ENCODE measurements at places on chromosomes 12 and 14.

DNA sequence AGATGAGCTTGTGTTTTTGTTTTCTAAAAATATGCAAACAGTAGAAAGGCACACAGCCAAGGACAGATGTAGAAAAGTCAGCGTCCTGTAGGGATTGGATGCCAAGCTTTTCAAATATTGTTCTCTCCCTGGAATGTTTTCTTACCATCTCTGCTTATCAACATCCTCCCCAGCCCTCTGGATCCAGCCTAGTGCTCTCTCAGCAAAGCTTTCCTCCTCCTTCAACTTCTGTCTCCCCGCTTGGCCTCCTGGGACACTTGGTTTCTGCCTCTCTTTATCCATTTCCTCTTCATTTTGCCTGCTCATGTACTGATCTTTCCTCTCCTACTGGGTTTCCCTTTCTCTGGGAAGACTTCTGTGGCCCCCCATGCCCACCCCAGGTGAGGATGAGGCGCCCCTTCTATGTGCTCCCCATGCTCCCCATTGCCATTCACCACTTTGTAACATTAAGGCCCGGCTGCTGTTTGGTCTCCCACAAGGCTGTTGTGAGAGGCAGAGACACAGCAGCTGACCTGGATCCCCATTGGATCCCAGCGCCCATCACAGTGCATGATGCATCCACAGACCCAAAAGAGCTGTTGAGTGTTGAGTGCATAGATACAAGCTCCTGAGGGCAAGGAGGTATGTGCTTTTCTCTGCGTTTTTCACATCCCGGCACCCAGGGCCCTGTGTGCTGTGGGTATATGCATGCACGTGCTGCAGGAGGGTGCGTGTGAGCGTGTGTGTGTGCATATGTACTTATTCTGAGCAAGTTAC is 38.2 kb downstream of the EVL start:
- no peak for DNase-seq

- DNase-seq, result no peak
Measured at GRCh38 chr14:101007004-101007614, 103.6 kb upstream of the RTL1 start.

- no peak for DNase-seq
Measured at GRCh38 chr12:31118347-31119191, 44.9 kb downstream of the DDX11 start.

DNA sequence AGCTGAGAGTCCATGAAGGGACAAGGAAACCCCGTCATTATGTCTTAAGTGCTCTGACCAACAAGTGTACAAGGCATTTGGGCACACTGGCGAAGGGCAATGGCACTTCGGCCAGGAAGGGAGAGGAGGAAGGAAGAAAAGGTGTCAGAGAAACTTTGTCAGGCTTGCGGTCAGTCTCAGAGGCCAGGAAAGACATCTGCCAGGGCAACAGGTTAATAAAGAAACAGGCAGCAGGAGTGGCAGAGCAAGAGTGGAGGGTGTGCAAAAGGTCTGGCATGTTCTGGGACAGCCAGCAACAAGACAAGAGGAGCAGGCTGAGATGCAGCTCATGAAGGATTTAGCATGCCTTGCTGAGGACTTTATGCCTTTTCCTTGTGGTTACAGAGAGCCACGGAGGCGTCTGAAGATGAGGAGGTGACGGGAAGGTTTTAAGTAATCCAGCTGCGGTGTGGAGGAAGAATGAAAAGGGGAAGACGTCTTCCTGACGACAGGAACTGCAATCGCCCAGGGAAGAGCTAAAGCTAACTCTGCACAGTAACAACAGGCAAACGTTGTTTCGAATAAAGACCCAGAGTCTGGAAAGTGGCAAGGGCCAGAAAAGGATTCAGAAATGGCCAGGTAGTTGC is 13.1 kb downstream of the APPL2 start:
- DNase-seq, result no peak

DNA sequence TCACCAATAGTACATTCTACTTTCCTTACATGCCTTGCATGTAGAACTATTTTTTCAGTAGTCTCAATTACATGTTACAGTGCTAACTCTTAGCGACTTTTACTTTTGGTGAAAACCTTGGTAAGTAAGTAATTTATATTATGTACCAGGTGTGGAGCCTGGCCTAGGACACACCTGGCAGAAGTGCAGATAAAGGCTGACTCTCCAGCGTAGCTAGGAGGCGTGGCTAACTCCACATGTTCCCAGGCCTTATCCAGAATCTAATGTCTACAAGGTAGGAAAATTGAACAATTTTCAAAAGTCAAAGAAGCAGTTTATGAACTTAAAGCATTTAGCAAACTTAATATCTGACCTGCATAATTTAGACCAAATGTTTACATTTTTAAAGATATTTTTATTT is 157.4 kb downstream of the DHRS2 start:
- no peak for DNase-seq
